CD8-positive, alpha-beta T cell (primary cell): ENCODE measurements at places on chromosomes 2 and 18.
A peak's percentile ranks its signal among the peaks of the same experiment; 100 is the strongest.

DNA sequence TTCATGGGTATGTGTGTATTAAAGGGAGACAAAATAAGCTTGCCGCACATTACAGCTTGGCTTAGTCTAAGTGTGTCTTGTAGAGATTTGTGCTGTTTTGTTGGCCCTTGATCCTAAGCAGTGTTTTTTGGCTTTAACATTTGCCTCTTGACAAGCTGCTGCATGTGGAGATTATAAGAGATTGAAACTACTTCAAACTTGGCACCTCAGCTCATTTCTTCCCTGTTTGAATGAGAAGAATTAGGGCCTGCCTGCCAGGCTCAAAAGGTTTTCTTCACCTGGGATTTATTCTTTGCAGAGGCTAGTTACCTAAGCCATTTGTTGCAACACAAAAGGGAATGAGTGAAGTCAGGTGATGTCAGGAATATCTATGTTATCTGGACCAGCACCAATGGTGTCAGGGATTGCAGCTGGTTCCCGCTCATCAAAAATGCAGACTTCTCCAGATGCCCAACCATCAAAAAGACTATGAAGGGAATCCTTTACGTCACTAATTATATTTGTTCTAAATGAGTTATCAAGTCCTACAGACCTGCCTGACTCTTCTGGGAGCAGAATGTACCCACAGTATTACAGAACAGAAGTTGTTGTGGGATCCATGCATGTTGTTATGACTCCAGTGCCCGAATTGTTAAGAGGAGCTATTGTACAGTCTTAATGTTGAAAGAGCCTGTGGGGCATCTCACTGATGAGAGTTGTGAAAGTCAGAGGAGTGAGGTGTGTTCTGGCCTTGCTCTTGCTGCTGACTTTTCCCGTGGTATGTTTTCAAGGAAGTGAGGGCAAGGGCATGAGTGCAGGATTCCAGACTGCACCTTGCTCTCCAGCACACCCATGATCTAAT is 31.0 kb downstream of the ABCA12 start:
- DNase-seq = no peak

- DNase-seq = no peak
These were observed 1.5 kb downstream of the GIGYF2 start for GRCh38 chr2:232698556-232699091.

DNA sequence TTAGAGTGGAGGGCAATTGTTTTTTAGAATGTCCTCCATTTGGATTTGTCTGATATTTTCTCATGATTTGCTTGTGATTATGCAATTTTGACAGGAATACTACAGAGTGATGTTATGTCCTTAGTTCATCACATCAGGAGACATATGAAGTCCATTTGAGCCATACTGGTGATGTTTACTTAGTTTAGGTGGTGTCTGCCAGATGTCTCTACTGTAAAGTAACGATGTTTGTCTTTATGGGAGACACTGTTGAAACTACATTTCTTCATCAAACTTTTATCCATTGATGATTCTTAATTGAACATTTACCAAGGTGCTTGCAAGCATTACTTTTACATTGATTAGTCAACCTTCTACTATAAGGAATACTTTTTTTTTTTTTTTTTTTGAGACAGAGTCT is 4.9 kb upstream of the SNORC start:
- DNase-seq = no peak

DNA sequence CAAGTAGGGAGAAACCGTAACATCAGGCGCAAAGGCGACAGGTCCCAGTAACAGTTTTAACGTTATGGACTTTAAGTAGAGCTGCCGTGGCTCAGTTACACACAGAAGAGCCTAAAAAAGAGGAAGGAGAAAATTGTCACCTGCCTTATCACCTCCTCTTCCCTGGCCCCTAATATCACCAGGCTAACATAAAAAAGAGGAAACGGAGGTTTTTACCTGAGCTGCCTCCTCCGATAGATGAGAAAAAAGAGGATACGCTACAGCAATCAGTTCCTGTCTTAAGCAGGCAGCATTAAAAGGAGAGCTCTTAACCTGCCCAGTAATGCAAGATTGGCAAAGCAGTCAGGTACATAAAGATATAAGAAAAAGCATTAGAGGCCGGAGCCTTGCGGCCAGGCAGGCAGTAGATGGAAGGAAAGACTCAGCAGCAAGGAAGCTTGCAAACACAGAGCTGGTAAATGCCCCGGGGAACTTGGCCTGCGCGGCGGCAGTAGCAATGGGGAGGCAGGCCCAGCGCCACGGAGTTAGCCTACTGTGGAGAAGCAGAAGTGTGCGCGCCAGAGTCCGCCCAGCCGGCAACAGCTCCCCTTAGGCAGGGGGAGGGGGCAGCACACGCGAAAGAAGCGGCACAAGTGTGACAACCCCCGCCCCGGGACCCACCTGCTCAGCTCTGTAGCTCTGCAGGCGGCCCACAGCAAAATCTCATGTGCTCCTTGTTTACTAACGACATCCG is 116.3 kb upstream of the SCN7A start:
- DNase-seq = no peak

GRCh38 chr2:105556366-105556765 is 157.5 kb upstream of the FHL2 start:
- DNase-seq = no peak

GRCh38 chr2:106107509-106108131 is 86.5 kb downstream of the UXS1 start:
- DNase-seq = no peak

- DNase-seq = no peak
These were observed 53.8 kb upstream of the TMEM182 start for GRCh38 chr2:102707796-102708695.

DNA sequence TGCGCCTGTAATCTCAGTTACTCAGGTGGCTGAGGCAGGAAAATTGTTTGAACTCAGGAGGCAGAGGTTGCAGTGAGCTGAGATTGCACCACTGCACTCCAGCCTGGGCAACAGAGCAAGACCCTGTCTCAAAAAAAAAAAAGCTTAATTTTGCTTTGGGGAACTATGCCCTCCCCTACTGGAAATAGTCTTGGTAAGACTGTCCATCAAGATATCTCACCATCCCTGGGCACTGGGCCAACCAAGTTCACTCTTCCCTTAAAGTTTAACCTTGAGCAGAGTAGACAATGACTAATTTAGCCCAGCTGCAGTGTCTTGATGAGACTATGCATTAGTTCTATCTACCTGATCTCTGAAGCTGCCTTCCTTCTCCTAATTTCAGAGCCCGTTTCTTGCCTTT is 44.7 kb downstream of the ASXL2 start:
- DNase-seq = no peak

- DNase-seq = no peak
These were observed 590.2 kb upstream of the SETBP1 start for GRCh38 chr18:44090453-44090852.

- DNase-seq = no peak
These were observed 45.3 kb upstream of the PSME4 start for GRCh38 chr2:54015798-54016699.

DNA sequence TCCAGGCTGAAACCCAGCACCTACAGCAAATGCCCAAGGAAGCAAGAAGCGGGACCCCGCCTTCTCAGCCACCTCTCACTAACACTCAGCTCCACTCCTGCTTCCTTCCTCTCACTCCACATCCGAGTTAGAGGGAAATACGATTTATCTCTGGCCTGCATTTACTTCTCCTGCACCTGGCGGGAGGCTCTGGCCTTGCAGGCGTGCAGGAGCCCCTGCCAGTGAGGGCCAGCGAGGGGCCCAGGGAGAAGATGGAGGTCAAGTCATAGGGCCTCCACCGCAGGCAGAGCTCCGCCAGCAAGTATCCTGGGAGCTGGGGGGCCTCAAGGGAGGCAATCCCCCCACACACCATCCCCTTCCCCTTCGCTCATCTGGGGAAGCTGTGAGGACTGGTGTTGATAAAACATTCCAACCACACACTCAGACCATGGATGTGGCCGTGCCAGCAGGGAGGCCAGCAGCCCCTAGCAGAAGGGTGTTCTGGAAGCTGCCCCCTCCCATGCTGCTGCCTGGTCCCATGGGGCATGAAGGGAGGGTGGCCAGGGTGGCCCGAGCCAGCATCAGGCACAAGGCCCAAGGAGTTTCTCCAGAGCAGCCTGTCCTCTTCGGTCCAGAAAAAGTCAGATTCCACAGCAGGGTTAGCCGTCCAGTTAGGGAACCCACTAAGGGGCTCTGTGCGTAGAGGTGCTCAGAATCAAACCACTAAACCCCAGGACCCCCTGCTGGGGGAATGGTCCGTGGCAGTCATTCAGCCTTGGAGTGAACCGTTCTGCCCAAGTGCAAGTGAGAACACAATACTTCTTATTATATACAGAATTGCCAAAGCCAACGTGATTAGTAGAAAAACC is 91.2 kb downstream of the HDAC4 start:
- no peak for DNase-seq

GRCh38 chr18:48314690-48315089 is 94.5 kb downstream of the ZBTB7C start:
- no peak for DNase-seq

GRCh38 chr2:161586517-161587167 is 37.6 kb upstream of the SLC4A10 start:
- DNase-seq = no peak

GRCh38 chr2:165720511-165720910 is 73.5 kb downstream of the GALNT3 start:
- no peak for DNase-seq

GRCh38 chr2:54574107-54574859 is 118.2 kb downstream of the SPTBN1 start:
- peak; percentile 79 for DNase-seq

DNA sequence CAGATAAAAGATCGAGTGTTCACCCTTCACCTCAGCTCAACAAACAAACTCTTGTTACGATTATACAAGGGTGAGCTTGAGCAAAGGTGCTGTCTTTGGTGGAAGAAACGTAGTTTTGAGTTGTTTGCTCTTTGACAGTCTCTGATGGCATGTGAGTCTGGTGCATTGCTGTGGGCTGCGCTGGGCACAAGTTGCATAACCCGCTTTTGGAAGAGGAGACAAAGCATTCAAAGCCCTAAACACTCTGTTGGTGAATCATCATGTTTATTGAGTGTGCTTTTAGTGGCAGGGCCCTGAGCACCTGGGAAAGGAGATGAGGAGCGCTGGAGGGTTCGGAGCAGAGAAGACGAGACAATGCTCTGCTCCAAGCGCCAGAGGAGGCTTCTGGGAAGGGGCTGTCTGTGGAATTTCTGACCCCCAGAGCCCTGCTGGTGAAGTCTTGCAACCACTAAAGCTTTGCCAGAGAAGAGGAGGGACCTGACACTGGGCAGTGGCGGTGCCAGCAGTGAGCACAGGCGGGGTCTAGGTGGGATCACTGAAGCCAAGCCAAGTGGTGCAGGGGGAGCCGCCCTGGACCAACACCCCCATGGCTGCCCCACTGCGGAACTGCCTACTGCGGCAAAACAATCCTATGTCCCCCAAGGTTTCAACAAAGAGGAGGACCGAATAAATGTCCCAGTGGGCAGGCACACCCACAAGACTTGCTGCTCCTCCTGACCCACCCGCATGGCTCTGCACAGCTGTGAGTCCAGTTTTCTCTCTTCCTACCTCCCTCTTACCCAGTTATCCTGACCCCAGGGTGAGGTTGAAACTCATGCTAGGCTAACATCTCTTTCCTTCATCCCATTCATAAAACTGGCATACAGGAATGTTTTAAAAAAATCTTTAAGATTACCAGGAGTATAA is 64.0 kb downstream of the TNFRSF11A start:
- DNase-seq = no peak

DNA sequence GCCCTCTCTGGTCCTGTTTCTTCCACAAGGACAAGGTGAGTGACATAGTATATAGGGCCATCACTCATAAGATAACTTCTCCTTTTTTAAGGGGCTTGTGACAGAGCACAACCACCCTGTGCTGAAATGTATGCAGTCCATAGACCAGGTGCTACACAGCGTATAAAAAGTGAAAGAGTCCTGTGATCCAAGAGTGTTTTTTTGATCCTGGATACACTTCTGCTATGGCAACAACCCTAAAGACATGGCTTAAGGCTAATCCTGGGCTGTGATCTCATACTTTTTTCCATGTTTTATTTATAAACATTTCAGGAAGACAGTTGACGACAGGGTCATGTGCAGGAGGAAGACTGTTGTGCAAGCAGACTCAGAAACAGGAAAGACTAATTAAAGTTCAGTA is 400.5 kb upstream of the TCF4 start:
- DNase-seq = no peak

DNA sequence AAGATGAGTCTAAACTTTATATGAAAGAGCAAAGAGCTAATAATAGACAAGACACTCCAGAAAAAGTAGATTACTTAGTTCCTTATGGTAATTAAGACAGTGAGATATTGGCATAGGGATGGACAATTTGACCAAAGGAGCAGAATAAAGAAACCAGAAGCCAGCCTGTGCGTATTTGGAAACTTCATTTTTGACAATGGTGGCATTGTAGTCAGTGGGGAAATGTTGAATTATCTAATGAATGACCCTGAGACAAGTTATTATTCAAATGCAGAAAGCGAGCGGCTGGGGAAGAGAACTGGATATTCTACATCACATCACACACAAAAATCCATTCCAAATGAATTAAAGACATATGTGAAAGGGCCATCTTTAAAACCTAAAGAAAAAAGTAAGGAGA is 144.3 kb downstream of the DTNB start:
- no peak for DNase-seq

DNA sequence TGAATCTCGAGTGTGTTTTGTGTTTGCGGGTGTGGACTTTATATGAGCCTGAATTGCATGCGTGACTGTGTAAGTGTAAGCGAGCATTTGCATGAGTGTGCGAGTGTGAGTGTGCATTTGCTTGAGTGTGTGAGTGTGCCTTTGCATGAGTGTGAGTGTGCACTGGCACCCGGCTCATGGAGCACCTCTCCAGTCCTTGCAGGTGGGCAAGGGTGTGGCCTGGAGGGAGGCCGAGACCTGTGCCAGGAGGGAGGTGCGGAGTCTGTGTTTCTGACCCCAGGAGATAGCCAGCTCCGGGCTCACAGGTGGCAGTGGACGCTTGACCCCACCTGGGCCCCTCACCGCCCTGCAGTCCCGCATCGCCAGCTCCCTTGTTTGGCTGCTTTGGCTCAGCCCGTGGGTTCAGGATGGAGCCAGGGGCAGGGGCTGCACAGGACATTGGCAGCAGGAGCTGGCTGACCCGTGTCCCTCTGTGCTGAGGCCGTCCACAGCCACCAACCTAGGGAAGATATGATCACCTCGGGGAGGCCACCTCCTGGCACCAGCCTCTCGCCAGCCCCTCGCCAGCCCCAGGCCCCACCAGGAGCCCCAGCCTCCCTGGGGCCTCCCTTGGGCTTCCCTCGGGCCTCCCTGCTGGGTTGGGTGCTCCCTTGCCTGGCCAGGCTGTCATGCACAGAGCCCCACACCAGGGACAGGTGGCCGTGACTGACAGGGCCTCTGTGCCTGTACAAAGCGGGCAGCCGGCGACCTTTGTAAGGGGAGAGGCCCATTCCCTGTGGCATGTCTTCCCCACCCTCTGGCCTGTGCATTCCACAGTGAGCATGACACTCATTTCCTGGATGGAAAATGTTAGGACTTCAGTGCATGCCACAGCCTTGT is 81.6 kb downstream of the PTGR3 start:
- no peak for DNase-seq

DNA sequence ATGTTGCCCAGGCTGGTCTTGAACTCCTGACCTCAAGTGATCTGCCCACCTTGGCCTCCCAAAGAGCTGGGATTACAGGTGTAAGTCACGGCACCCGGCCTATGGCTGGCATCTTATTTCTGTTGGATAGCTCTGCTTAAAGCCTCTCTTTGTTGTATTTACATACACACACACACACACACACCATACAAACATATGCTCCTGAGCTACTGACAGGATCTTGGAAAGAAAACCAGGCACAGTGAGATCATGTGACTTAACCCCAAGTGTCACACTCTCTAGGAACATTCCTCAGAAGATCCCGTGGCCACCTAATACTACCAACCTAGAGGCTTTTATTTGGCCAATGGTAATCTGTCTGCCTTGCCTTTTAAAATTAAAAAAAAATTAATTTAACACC is 85.1 kb upstream of the HAAO start:
- no peak for DNase-seq

GRCh38 chr2:24392542-24393059 is 32.3 kb upstream of the ITSN2 start:
- DNase-seq = no peak
